ENCODE measurements at places on chromosomes 16 and 17. TPM values are rescaled to one million over a fixed set of nuclear protein-coding genes. Genes with fewer than 3 reads are reported as not detected.

DNA sequence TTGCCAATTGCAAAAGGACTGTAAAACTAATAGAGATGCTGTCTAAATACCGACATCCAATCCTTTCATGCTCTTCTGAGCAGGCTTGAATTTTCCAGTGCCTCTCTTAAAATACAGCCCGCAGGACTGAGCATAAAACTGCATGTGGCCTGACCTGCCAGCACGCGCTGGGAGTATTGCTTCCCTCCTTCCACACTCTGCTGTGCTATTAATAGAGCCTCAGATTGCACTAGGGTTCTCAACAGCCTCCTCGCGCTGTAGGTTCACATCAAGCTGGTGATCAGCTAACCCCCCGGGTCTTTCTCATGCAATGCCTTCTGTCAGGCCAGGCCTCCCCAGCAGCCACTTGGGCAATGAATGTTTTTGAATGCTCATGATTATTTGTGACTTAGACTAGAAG lies 14.2 kb upstream of the MSI2 start:
- DNase-seq: no peak

DNA sequence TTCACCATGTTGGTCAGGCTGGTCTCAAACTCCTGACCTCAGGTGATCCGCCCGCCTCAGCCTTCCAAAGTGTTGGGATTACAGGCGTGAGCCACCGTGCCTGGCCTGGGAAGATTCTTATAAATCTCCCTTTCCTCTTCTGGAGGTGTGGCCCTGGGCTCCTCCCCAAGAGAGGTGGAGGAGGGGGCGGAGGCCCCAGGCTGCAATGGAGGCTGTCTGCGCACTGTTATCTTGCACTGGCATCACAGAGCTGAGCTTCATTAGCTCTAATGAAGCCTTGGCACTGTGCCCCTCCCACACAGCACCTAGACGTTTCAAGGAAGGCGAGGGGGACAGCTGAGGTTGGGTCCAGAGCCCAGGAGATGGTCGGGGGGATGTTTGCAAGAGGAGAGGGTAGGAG lies 7.5 kb downstream of the ARHGAP23 start:
- DNase-seq: no peak

GRCh38 chr17:44079877-44080821 lies 9.6 kb downstream of the G6PC3 start:
- DNase-seq: no peak

DNA sequence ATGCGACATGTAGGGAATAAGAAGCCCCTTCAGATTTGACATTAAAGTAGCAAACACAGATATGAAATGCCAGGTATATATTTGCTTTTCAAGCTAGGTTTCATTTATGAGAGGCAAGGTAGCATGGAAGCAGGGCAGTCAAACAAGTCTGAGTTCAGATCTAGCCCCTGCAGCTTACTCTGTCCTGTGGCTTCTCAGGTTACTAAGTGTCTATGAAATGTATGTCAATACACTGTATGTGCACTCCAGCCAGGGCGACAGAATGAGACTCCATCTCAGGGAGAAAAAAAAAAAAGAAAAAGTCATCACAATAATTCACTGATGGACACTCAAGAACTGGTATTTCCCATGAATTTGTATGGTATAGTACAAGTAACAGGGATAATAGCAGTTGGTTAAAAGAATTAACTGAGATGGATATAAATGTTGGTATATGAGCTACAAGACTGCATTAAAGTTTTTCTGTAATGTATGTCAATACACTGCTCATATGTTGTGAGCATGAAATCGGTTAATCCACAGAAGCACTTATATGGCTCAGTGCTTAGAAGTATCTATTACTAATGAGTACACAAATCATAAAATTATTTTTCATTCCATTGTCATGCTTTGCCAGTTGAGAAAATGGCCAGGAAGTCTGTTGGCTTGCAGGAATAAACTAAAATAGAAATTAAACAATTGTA lies 2.9 kb upstream of the WSB1 start:
- no peak for DNase-seq

GRCh38 chr17:50289991-50290702 lies 15.9 kb downstream of the TMEM92 start:
- DNase-seq: peak; percentile 98

DNA sequence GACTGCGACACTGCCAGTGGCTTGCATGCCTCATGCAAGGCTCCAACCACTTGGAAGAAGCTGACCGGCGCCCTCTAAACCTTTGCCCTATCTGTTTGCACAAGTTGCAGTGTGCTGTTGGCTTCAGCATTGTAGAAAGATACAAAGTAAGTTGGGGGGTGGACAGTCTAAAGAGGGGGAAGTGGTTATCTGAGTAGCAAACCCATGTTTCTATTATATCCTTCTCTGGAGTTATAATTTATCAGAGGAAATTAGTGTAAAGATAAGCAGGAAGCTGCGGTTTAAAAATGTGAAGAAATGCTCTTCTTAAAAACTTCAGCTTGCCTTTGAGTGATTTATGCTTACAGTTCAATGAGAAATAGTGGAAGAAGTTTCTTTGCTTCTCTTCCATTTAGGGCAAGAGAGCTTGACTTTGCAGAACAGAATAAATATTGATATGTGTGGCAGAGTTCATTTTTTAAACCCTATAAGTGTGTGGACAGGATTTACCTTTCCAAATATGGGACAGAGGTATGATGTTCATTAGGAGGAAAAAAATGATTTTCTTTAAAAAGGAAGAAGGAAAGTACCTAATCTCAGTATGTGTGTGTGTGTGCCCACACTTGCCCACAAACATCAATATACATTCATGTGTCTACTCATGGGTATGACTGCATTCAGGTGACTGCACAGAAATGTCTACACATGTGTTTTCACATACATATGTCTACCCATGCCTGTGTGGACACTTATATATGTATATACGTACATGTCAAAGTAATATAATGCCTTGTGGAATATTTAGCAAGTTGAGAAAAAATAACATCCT lies 8.1 kb downstream of the AMZ2 start:
- DNase-seq: no peak

C17orf107 gene
- total RNA-seq: 4.2 TPM

E4F1 gene
- 29.7 TPM for total RNA-seq

Data from renal cortical epithelial cell (primary cell).